ENCODE measurements at places on chromosomes 13 and 19.

DNA sequence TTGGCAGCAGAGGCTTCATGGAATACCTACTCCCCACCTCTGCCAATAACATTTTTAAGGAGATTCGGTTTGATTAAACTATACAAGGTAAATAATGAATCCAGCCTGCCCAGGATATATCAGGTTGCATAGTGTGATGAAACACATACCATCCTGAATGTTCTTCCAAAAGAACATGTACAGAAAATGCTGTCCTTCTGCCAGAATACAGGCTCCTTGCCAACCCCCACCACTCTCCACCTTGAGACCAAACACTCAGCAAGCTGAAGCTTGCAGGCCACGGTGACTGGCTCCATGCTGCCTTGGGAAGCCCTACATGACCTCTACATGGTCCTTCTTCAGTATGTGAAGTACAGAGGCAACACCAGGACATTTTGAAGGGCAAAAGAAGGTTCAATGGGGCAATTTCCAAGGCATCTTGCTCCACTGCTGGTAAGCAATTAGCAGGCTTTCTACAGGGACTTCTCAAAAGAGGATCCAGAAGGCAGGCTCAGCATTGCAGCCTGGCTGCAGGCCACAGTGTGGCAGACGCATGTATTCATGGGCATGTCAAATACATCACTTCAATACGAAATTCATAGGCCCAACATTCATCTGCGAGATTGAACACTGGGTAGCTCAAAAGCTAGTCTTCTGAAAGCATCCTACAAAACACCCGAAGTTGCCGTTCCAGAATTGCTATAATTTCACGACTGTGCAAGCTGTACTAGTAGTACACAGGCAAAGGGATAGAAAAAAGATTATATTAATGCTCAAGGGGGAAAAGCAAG, 62.4 kb upstream of the SERP2 start:
- H3K27ac ChIP-seq = no peak overlapping the region
- H3K4me1 ChIP-seq = peaks cover 13% of the 10 kb centered on the region

- peaks cover 1% of the 10 kb centered on the region for H3K4me1 ChIP-seq
- H3K4me3 ChIP-seq = no peak overlapping the region
- H3K36me3 ChIP-seq = peaks cover 29% of the 10 kb centered on the region
Observed at GRCh38 chr19:30006207-30006606, 64.2 kb downstream of the URI1 start.

DNA sequence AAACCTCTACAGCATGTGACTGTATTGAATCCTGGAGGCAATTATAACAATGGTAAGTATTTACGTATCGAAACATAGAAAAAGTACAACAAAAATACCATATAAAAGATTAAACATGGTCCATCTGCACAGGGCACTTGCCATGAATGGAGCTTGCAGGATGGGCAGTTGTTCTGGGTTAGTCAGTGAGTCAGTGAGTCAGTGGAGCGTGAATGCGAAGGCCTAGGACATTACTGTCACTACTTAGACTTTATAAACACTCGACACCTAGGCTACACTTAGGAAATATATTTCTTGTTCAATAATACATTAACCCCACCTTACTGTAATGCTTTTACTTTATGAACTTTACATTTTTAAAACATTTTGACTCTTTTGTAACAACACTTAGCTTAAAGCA, 35.6 kb upstream of the TMTC4 start:
- no peak for DNase-seq
- H3K4me3 ChIP-seq = no peak overlapping the region
- no peak overlapping the region for H3K27ac ChIP-seq
- H3K4me1 ChIP-seq = peaks cover 3% of the 10 kb centered on the region

- H3K27me3 ChIP-seq = no peaks in the 10 kb centered on the region
- no peaks in the 10 kb centered on the region for H3K36me3 ChIP-seq
- no peak overlapping the region for H3K4me3 ChIP-seq
- peaks cover 24% of the 10 kb centered on the region for H3K4me1 ChIP-seq
- DNase-seq = peak; percentile 37
Observed at GRCh38 chr19:33063356-33063752, 1.3 kb downstream of the RHPN2 start.

GRCh38 chr13:51626749-51627148, 42.5 kb downstream of the WDFY2 start:
- peak overlapping the region; percentile 13 for H3K27ac ChIP-seq
- no peak for DNase-seq
- peaks cover 16% of the 10 kb centered on the region for H3K4me1 ChIP-seq
- no peak overlapping the region for H3K4me3 ChIP-seq
- H3K36me3 ChIP-seq = no peaks in the 10 kb centered on the region
- no peaks in the 10 kb centered on the region for H3K27me3 ChIP-seq

DNA sequence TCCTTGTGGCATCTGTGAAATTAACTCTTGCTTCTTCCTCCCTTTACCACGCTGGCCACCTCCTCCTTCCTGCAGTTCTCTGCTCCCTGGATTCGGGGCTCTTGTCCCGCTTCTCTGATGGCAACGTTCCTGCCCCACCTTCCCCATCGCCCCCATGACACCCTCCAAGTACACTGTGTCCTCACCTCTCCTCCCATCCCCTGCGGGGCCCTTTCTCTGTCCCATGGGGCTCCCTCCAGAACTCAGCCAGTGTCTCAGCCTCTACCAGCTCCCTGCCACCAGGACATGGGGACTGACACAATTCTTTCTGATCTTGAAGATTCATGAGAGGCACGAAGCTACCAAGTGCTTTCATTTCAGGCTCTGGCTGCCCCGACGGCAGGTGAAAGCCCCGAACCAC, 9.1 kb downstream of the CARS2 start:
- no peak for DNase-seq
- H3K27ac ChIP-seq = no peak overlapping the region
- peaks cover 3% of the 10 kb centered on the region for H3K4me1 ChIP-seq
- no peak overlapping the region for H3K4me3 ChIP-seq
- peaks cover 38% of the 10 kb centered on the region for H3K36me3 ChIP-seq

DNA sequence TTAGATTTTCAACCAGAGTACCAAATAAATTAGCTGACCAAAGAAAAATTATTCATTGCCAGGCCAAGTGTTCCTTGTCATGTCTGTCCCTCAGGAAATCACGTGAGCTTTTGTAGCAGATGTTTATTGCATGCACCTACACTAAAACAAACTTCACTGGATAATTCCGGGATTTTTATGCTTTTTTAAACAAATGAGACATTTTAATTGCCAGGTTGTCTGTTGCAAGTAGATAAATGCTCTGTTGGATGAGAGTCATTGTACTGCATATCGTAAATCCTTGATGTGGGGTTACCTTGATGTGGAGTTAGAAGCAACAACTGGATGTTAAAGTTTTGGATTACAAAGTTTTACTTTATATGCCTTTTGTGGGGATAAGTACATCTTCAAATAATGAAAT, 1187.7 kb upstream of the PCDH9 start:
- no peaks in the 10 kb centered on the region for H3K36me3 ChIP-seq
- no peak overlapping the region for H3K27ac ChIP-seq
- H3K4me3 ChIP-seq = no peak overlapping the region
- no peaks in the 10 kb centered on the region for H3K27me3 ChIP-seq

DNA sequence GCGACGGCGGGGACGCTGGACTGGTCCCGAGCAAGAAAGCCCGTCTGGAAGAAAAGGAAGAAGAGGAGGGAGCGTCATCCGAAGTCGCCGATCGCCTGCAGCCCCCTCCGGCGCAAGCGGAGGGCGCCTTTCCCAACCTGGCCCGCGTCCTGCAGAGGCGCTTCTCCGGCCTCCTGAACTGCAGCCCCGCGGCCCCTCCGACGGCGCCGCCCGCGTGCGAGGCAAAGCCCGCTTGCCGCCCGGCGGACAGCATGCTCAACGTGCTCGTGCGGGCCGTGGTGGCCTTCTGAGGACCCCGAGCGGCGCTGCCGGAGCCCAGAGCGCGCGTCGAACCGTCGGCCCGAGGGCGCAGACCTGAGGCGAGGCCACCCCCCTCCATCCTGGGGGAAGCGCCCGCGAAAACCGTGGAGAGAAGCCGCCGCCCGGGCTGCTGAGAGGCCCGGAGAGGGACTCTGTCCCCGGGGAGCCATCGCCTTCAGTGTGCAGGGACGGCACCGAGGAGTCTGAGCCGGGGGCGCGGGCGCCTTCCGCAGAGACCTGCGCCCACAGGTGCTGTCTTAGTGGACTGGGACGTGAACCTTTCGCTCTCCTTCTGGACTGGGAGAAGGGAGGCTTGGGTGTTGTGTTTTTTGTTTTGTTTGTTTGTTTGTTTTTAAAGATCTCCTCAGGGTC, 3.5 kb downstream of the IER2 start:
- peaks cover 27% of the 10 kb centered on the region for H3K4me1 ChIP-seq
- peak overlapping the region; percentile 82 for H3K27ac ChIP-seq
- no peak for DNase-seq

- H3K36me3 ChIP-seq = no peaks in the 10 kb centered on the region
- no peaks in the 10 kb centered on the region for H3K4me1 ChIP-seq
- DNase-seq = no peak
- no peaks in the 10 kb centered on the region for H3K27me3 ChIP-seq
Observed at GRCh38 chr13:43444081-43444480, 342.7 kb downstream of the ENOX1 start.

- H3K36me3 ChIP-seq = peaks cover 22% of the 10 kb centered on the region
- no peaks in the 10 kb centered on the region for H3K27me3 ChIP-seq
- H3K27ac ChIP-seq = peak overlapping the region; percentile 48
Observed at GRCh38 chr19:1856698-1857603, 6.4 kb downstream of the KLF16 start.

DNA sequence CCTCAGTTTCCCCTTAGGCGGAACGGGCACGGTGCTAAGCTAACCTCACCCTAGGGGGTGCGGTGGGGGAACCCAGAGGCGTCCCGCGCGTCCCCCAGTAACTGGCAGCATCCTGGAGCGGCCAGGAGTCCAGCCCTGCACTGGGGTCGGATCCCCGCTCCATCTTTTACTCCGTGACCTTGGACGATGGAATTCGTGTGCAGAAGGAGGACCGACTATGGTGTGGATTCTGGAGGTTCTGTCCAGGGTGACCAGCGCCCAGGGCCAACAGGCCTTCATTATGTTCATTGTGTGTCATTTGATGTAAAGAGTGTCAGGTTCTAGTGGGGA, 630 bp downstream of the SPPL2B start:
- peaks cover 19% of the 10 kb centered on the region for H3K36me3 ChIP-seq
- DNase-seq = no peak
- no peaks in the 10 kb centered on the region for H3K27me3 ChIP-seq
- peak overlapping the region; percentile 98 for H3K4me3 ChIP-seq
- H3K4me1 ChIP-seq = peaks cover 60% of the 10 kb centered on the region
- no peak overlapping the region for H3K27ac ChIP-seq

- H3K27ac ChIP-seq = no peak overlapping the region
- no peak overlapping the region for H3K4me3 ChIP-seq
- H3K27me3 ChIP-seq = no peaks in the 10 kb centered on the region
- H3K36me3 ChIP-seq = no peaks in the 10 kb centered on the region
- DNase-seq = no peak
- peaks cover 21% of the 10 kb centered on the region for H3K4me1 ChIP-seq
Observed at GRCh38 chr19:1655987-1656608, 3.7 kb upstream of the TCF3 start.

- H3K4me1 ChIP-seq = no peaks in the 10 kb centered on the region
- DNase-seq = no peak
- H3K27ac ChIP-seq = no peak overlapping the region
- no peaks in the 10 kb centered on the region for H3K27me3 ChIP-seq
- H3K36me3 ChIP-seq = peaks cover 48% of the 10 kb centered on the region
Observed at GRCh38 chr13:100664171-100664900, 10.3 kb downstream of the TMTC4 start.

DNA sequence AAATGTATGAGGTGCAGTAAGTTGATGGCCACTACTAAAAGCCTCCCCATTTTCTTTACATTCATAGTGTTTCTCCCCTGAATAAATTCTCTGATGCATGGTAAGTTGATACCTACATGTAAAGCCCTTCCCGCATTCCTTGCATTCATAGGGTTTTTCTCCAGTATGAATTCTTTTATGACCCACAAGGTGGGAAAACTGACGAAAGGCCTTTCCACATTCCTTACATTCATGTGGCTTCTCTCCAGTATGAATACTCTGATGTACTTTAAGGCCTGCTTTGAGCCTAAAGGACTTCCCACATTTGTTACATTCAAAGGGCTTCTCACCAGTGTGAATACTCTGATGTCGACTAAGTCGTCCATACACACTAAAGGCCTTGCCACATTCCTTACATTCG, 20.5 kb downstream of the ZNF607 start:
- no peaks in the 10 kb centered on the region for H3K4me1 ChIP-seq
- H3K36me3 ChIP-seq = peaks cover 26% of the 10 kb centered on the region
- H3K27me3 ChIP-seq = no peaks in the 10 kb centered on the region

DNA sequence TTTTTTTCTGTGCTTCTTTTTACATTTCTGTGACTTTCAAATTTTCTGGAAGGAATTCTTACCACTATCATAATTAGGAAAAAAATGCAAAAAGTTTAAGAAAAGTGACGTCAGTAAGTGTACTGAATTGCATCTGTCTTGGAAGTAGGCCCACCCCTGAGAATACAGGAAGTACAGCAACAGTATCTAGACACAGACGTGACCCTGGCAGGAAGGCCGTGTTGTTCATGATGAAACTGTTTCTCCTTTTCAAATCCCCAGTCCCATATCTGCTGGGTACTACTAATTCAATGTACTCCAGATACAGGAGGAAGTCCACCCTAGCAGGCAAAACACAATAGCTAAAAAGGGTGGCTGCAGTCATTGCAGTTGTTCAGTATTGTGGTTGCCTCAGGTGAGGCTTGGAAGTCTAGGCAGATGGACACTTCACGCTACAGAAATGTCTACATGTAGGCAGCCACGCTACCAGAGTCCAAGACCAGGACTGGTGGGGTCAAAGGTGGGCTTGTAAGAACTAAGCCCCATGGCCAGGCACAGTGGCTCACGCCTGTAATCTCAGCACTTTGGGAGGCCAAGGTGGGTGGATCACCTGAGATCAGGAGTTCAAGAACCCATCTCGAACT, 49.6 kb upstream of the MED4 start:
- no peak overlapping the region for H3K27ac ChIP-seq
- DNase-seq = no peak
- H3K4me3 ChIP-seq = no peak overlapping the region

DNA sequence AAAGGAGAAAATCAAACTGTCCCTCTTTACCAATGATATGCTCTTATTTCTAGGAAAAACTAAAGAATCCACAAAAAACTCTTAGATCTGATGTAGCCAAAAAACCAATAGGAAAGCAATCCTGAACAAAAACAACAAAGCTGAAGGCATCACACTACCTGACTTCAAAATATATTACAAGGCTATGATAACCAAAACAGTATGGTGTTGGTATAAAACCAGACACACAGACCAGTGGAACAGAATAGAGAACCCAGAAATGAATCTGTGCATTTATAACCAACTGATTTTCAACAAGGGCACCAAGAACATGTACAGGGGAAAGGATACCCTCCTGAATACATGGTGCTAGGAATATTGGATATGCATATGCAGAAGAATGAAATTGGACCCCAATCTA, 9.7 kb upstream of the ZNF546 start:
- H3K4me3 ChIP-seq = no peak overlapping the region
- no peaks in the 10 kb centered on the region for H3K27me3 ChIP-seq
- H3K36me3 ChIP-seq = peaks cover 2% of the 10 kb centered on the region
- H3K27ac ChIP-seq = no peak overlapping the region
- H3K4me1 ChIP-seq = no peaks in the 10 kb centered on the region

DNA sequence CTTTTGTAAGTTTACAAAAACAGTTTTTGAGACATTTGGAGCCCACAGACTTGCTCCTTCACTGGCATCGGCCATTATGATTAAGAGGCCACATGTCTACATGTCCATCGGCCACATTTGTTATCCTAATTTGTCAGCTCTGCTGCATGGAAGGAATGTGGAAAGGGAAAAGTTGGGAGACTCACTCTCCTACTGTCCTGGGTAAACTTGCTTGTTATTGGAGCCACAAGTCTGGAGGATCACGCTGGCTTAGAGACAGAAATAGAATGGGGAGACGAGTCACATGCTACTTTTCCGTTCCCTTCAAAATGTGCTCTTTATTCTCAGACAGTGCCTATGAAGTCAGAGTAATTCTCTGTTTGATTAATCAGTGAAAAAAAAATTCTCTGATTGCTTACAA, 741.2 kb upstream of the PCDH9 start:
- no peaks in the 10 kb centered on the region for H3K4me1 ChIP-seq
- no peaks in the 10 kb centered on the region for H3K36me3 ChIP-seq
- DNase-seq = no peak
- H3K27me3 ChIP-seq = no peaks in the 10 kb centered on the region
- no peak overlapping the region for H3K4me3 ChIP-seq
- no peak overlapping the region for H3K27ac ChIP-seq

All from mesenchymal stem cell (in vitro differentiated cells and primary cell).